SJSA1 (cell line): ENCODE measurements at places on chromosomes 6 and 20. TPM values are rescaled to one million over a fixed set of nuclear protein-coding genes. Genes with fewer than 3 reads are reported as not detected.

The OLIG3 gene
- total RNA-seq, result not detected in 2 replicates

The TTK gene
- total RNA-seq, result 82.3 and 112 TPM in 2 replicates

The ABHD16B gene
- total RNA-seq, result not detected in 2 replicates

The MAP3K5 gene
- 8.3 and 10.7 TPM in 2 replicates for total RNA-seq

The ETV7 gene
- 2.0 TPM in 1 of 2 replicates, not detected in the other for total RNA-seq

The NR2E1 gene
- total RNA-seq, result 0.03 and 0.81 TPM in 2 replicates

The CAPN11 gene
- not detected in 2 replicates for total RNA-seq

The TRAPPC3L gene
- total RNA-seq, result 0.06 TPM in 1 of 2 replicates, not detected in the other

The NPBWR2 gene
- total RNA-seq, result not detected in 2 replicates

The C6orf163 gene
- total RNA-seq, result 0.39 and 0.88 TPM in 2 replicates

The PAX1 gene
- total RNA-seq, result not detected in 2 replicates

The SLC22A7 gene
- not detected in 2 replicates for total RNA-seq

The CTCFL gene
- total RNA-seq, result not detected in 2 replicates

The BMP6 gene
- 1.4 and 1.7 TPM in 2 replicates for total RNA-seq
